ENCODE measurements at places on chromosomes 7 and 10.

GRCh38 chr10:94186722-94187121 lies 176.0 kb downstream of the NOC3L start:
- DNase-seq = no peak

DNA sequence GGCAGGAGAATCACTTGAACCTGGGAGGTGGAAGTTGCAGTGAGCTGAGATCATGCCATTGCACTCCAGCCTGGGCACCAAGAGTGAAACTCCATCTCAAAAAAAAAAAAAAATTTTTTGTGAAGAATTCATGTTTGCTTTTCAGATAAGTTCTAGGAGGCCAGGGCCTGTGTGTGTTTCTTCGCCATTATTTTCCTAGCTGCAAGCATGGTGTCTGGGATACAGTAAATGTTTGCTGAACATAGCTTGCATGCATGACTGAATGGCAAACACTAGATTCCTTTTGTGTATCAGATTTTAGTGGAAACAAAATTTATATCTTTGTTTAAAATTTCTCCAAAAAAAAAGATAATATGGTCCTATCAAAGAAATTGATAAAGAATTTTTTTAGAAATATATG lies 9.7 kb upstream of the MACC1 start:
- DNase-seq = no peak

GRCh38 chr7:104795616-104796398 lies 218.2 kb upstream of the KMT2E start:
- no peak for DNase-seq

GRCh38 chr7:136104269-136104603 lies 127.1 kb upstream of the MTPN start:
- DNase-seq = no peak

DNA sequence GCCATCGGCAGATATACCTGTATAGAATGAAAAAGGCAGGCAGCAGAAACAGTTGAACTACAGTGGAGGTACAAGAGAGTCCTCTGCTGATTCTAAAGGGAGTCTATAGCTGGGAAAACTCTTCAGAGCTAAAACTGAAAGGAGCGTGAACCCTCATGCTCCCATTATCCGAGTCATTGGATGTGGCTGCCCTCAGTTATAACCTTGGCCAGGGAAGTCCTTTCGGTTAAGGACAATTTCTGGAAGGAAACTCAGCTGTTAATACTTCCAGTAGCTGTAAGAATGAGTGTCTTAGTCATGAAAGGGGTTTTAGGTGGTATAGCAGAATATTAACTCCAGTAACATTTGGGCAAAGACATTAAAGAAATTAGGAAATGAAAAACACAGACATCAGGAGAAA lies 14.6 kb upstream of the GNAT3 start:
- DNase-seq = no peak

DNA sequence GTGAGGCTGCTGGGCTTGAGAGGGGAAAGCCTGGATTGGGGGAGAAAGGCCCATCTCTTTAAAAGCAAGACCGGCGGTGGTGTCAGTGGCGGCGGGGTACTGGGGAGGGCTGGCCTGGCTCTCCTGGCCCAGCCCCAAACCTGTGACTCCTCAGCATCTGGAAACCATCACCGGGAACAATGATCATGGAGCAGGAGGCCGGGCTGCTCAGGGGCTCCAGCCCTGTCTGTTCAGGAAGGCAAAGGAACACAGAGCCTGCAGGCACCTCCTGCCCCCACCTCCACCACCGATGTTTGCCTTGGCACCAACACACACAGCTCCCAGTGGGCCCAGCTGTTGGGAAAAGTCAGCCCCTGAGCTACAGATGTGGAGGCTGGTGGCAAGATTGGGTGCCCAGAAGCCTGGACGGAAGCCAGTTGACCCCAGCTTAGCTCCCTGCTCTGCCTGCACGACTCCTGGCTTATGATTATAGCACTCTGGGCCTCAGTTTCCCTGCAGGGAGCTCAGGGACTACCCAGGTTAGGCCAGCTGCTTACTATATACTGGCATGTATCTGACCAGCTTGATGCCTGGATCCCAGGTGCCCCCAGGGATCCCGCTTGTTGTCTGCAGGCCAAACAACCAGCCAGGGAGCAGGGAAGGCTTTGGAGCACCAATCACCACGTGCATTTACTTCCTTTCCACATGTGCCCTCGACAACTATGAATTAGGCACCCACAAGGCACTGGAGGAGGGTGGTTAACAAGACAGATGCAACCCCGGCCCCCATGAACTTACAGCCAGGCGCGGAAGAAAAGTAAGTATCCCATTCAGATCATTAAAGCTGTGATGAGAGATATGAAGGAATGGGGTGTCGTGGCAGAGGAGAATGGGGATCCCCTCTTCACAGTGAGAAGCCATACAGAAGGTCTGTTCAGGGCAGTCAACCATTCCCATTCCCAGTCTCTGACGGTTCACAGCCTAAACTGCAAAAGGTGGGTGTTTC lies 37.3 kb downstream of the ZCCHC24 start:
- peak; percentile 83 for DNase-seq

DNA sequence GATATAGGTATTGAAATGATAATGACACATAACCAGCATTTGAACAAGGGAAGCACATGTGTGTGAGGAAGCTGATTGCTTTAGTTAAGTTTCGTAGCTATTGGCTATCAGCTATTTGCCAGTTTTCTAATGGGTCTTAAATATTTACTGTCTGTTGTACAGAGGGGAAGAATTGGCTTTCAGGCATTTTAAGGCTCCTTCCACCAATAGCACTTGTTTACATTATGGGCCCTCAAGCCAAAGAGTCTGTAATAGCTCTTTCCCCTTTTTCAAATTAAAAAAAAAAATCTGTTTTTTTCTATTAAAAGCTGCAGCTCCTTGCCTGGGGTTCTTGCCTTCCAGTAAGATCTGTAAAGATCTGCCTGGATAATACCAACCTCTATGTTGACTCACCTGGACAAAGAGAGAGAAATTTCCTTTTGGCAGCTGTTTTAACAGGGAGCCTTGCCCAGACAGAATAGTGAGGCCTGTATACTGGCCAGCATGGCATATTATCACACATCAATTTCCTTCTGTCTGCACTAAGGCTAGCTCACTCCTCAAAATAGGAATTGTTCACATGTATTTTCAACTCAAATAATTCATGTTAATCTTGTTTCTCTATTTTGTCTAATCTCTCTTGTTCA lies 104.7 kb upstream of the LRGUK start:
- DNase-seq = no peak

DNA sequence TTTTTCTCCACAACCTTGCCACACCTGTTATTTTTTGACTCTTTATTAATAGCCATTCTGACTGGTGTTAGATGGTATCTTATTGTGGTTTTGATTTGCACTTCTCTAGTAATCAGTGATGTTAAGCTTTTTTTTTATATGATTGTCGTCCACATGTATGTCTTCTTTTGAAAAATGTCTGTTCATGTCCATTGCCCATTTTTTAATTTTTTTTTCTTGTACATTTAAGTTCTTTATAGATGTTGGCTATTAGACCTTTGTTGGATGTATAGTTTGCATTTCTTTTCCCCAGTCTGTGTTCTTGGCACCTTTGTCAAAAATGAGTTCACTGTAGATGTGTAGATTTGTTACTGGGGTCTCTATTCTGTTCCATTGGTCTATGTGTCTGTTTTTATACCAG lies 28.8 kb downstream of the ZSCAN25 start:
- DNase-seq = no peak

- no peak for DNase-seq
These were observed 102.0 kb downstream of the NRF1 start for GRCh38 chr7:129713544-129713943.

GRCh38 chr10:4191354-4191753 lies 406.3 kb upstream of the KLF6 start:
- DNase-seq = no peak

- no peak for DNase-seq
These were observed 231.1 kb upstream of the FOXP2 start for GRCh38 chr7:114183311-114184088.

- no peak for DNase-seq
These were observed 15.6 kb downstream of the SLC26A4 start for GRCh38 chr7:107676249-107676648.

GRCh38 chr10:2019281-2019680 lies 282.0 kb upstream of the ADARB2 start:
- no peak for DNase-seq

GRCh38 chr7:47714669-47715607 lies 133.0 kb upstream of the TNS3 start:
- DNase-seq = no peak

- DNase-seq = peak; percentile 24
These were observed 102.0 kb downstream of the HIF1AN start for GRCh38 chr10:100637785-100638184.

GRCh38 chr7:116446212-116446855 lies 53.2 kb upstream of the CAV2 start:
- no peak for DNase-seq

DNA sequence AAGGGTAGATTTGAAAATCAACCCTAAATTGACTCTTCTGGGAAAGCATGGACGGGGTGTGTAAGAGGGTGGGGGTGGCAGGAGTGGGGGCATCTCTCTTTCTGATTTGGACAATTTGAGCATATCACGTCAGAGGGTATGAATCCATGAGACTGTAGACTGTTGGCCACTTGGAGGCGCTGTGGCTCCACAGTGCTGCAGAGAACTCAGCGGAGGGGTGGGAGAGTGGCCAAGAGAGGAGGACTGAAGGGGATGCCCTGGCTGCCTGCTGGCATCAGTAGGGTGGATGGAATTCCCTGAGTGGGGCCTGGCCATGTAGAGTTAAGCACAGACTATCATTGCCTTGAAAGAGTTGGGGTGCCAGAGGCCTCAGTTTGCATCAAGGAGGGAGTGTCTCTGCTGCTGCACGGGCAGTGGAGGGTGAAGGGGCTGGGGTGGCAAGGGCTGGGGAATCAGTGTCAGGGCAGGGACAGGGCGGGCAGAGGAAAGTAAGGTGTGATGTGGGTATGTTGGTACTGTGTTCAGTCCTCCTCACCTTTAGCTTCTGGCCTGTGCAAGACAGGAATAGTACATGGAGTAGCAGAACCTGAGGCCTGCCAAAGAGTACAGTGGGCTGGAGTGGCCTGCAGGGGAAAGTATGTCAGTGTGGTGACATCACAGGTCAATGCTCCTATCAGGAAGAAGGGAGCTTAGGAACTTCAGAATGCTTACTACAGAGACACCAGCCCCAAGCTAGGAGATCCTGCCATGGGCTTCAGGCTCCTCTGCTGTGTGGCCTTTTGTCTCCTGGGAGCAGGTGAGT lies 133.5 kb upstream of the PRSS58 start:
- DNase-seq = no peak

DNA sequence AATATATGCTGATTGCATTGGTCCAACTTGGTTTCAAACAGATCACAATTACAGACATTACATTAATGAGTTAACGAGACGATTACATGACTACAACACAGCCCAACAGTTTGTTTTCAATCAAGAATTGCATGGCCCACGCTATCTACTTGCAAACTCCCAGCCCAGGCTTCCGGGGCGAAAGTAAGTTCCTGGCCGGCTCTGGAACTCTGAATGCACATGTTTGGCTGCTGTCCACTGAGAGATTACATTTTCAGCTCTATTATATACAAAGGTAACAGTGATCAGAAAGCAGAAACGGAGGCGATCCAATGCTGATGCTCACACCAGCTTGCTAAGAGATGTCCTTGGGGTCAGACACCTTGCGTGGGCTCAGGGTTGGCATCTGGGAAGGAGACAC lies 206.3 kb downstream of the FANK1 start:
- no peak for DNase-seq

DNA sequence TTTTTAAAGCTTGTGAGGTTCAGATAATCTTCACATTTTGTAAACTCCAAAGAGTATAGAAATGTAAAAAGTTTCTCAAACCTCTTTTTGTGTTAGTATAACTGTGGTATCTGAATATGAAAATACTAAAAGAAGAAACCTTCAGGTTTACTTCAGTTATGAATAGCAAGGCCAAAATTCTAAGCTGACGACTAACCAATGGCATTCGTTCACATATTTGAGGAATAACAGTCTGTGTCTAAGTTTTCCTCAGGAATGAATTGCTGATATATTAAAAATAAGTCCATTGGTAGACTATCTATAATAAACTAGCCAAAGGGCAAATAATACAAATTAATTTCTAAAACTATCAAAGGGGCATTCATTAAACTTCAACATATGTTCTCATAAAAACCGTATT lies 206.0 kb downstream of the CXCL12 start:
- DNase-seq = no peak

DNA sequence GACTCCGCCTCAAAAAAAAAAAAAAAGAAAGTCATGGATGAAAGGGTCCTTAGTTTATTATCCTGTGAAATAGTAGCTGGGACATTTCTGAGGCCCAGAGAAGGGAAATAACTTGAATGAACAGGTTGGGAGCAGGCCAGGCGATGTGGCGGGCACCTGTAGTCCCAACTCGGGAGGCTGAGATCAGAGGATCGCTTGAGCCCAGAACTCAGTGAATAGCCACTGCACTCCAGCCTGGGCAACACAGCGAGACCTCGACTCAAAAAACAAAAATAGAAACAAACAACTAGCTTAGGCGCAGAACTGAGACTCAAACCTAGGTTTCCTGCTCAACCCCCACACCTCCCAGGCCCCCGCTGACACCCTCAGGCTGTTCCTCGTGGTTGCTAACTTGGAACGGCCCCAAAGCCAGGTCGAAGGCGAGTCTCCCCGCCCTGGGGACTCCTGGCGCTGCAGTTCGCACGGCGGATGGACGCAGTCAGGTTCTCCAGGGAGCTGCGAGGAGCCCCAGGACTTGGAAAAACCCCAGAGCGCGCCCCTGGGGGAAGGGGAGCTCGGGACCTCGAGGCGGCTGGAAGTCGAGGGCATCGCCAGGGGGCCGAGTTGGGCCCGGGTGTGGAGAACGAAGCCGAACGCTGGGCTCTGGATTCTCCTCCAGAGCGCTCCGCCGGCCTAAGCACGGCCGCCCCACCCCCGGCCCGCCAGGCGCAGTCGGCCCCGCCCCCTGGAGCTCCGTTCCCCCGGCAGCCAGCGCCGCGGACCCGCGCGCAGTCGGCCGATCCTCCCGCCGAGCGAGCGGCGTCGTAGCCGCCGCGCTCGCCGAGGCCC lies at the start of gene STOX1:
Gene STOX1, plus strand, starts transcription at position 768 of the 828 bp plus-strand sequence. CDS start 93 bp downstream, outside the sequence.
- DNase-seq = peak; percentile 87

DNA sequence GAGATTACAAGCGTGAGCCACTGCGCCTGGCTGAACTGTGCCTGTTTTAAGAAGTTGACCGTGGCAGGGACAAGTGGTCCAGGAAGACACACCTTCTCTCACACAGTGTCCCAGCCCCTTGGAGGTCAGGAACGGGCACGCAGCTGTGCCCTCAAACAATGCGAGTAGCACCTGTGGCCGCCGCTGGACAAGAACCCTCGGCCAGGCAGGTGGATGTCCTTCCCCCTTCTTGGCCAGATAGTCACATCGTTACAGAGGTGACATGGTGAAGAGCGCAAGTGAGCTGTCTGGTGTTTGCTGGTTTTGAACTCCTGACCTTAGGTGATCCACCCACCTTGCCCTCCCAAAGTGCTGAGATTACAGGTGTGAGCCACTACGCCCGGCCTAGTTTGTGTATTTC lies 8.8 kb downstream of the ZFAND2A start:
- no peak for DNase-seq

DNA sequence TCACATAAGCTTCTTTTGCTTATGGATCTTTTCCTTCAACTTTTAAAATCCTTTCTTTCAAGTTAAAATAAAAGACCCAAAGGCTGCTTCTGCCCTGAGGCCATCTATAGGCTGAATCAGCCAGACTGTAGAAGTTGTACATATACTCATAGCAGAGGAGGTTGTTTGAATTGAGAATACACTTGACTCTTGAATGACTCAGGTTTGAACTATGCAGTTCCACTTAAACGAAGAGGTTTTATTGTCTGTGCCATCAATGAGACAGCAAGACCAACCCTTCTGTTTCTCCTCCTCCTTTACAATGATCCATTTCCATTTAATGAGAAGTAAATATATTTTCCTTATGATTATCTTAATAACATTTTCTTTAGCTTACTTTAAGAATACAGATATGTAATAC lies 5.8 kb downstream of the ZNF365 start:
- DNase-seq = peak; percentile 39

Data from GM03348 (cell line).